ENCODE measurements at places on chromosomes 7 and 10.

DNA sequence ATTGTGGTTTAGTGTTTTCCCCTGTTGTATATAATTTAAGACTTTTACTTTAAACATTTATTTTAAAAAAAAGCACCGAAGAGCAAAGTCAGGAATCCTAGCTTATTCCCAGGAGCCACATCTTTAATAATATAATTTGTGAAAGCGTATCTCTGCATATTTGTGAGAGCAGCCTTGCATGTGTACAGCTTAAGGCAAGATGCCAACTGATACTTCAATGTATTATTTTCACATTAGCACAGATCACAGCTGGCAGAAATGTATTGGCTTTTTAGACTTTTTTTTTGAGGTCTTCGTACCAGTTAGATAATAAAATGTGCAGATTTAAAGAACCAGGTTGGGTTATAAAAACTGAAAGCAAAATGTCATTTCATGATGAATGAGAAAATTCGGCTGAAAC is 845.7 kb upstream of the POT1 start:
- no peak for DNase-seq

DNA sequence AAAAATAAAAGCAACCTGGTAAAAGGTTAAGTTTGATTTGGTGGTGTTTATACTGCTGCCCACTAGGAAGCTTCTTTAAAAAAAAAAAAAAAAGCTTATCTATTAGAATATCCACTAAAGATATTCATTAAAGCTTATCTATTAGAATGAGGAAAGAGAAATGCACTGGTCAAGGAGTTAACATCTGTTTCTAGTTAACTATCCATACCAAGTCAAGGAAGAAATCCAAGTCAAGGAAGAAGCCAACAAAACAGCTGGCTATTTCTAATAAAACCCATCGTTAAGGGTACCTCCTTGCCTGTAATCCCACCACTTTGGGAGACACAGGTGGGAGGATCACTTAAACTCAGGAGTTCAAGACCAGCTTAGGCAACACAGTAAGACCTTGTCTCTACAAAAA is 82.6 kb downstream of the JMJD1C start:
- DNase-seq, result no peak

- DNase-seq, result no peak
These were observed 19.0 kb downstream of the TMEM236 start for GRCh38 chr10:17771017-17771416.

DNA sequence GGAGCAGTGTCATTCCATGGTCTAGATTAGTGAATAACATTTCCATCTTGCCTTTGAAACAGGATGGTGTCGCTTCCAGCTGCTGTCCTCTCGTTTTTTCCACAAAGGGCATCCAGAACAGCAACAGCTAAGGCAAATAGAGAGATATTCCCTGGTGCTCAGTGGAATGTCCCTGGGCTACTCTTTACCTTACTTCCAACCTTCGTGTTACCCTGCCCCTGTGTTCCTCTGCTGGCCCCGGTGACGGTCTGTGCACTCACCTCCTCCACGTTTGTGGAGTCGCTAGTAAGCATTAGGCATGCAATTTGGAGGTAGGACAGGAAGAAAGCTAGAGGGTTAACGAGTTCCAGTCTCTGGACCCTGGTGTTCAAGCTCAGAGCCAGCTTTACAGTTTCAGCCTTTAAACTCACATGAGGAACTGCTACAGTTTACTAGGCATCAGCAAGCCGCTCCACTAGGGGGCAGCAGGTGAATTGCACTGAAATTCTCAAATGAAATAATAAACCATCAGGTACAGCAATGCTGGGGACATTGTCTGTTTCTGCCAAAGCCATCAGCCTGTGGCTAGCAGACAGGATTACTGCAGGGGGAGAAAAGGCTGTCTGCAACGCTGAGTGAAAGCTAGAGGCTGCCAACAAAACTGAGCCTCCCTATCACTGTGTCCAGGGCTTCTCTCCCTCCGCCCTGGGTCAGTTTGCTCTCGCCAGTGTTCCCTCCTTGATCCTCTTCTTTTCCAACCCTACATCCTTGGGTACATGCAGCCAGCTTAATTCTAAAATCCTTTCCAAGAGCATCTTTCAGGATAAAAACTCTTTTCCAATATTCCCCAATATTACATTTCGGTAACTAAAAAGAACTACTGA is 9.0 kb downstream of the MRPL32 start:
- peak; percentile 63 for DNase-seq

DNA sequence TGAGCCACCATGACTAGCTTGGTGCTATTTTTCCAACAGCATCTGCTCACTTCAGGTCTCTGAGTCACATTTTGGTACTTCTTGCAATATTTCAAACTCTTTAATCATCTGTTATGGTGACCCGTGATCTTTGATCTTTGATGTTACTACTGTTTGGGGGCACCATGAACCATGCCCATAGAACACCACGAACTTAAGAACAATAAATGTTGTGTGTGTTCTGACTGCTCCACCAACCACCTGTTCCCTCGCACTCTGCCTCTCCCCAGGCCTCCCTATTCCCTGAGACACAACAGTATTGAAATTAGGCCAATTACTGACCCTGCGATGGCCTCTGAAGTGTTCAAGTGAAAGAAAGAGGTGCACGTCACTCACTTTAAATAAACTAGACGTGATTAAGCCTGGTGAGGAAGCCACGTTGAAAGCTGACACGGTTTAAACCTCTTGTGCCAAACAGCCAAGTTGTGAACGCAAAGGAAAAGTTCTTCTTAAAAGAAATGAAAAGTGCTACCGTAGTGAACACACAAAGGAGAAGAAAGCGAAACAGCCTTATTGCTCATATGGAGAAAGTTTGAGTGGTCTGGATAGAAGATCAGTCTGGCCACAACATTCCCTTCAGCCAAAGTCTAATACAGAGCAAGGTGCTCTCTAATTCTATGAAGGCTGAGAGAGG is 27.2 kb upstream of the ATP6V0A4 start:
- DNase-seq, result no peak

All from activated CD8-positive, alpha-beta memory T cell treated with anti-CD3 and anti-CD28 coated beads for 1 hour (primary cell).